ENCODE measurements at places on chromosomes 2 and 18.

DNA sequence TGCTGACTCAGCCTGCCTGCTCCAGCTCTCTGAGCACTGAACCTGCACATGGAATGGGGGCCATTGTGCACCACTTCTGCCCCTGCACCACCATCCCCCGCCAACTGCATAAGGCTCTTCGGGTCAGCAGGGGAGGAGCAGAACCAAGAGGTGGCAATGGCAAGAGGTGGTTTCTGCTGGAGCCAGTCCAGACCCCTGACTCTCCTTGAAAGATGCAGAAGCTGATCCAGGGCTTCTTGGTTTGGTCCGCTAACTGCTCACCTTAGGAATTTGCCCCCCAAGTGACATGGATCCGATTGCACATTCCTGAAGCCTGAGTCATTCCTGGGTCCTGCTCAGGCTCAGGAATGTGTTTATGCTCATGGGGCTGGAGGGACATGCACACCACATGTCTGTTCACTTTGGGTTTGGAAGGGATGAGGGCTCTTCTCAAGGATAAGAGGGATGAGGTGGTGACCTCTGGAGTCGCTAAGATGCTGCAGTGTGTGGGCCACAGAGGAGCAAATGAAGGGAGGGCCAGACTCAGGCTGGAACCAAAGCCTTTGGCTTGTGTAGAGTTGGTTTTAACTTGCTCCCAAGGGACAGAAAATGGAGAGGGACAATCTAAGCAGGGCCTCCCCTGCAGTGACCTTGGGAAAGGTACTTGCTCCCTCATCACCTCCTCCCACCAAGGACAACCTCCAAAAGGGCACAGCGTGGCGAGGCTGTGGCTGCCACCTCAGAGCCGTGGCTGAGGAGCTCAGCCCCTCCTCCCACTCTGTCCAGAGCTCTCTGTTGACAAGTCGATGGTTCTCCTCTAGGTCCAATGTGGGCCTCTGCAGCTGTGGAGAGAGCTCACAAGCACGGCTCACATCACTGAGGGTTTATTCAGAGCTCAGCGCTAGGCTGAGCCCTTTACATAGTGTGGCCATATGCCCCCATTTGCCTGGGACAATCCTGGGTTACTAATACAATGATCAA is 66.2 kb downstream of the HS1BP3 start:
- no peak for DNase-seq

GRCh38 chr2:27800856-27801255 is 29.3 kb downstream of the MRPL33 start:
- no peak for DNase-seq

- no peak for DNase-seq
Observed at GRCh38 chr2:220282236-220282635, 654.8 kb downstream of the SLC4A3 start.

DNA sequence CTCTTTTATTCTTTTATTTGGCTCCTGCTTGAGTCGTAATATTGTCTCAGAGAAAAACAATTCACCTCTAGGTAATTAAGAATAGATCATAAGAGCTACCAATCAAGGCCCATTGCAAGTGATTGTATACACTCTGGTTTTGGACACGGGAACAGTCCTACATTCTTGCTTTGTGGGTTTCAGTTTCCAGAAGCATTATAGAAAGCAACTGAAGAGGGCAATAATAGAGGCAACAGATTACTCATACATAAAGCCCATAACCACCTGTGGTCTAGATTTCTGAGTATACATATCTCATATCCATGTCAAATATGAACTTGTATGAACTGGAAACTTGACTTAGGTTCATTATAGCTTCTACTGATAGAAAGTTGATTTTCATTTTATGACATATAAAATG is 65.4 kb downstream of the DIS3L2 start:
- DNase-seq: no peak

DNA sequence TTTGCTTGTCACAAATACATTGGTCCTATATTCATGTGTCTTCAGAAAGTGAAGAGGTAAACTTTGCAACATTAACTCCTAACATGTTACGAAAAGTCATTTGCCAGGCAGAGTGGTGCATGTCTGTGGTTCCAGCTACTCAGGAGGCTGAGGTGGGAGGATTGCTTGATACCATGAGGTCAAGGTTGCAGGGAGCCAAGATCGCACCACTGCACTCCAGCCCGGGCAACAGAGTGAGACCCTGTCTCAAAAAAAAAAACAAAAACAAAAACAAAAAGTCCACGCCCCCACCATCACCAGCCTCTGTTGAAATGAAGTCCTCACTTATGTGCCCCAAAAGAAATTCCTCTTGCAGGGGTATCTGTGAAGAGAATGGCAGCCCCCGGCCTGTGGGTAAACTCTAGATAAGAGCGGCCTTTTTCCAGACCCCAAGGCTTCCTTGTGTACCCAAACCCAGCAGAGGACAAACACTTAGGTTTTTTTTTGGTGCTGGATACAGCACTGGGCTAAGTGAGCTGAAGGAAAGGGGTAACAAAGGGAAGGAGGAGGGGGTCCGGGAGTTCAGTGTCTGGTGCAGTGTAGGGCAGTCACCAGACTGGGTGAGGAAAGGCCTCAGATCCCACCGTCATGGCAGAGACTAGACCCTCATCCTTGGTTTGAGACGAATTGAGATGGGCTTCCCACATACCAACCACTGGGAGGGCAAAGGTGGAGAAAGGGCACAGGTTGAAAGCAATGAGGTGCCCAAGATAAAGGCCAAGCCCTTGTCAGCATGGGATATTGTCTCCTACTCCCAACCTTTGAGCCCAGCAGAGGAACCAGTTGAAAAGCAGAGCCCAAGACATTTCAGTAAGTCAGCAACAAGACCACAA is 19.2 kb downstream of the HSPD1 start:
- no peak for DNase-seq

- no peak for DNase-seq
Observed at GRCh38 chr2:127762441-127762840, 48.5 kb downstream of the WDR33 start.

- DNase-seq: no peak
Observed at GRCh38 chr2:133705287-133705686, 137.0 kb upstream of the NCKAP5 start.

- DNase-seq: no peak
Observed at GRCh38 chr18:69401972-69402532, 1.4 kb downstream of the DOK6 start.

GRCh38 chr2:227163998-227164762 is at the start of the genes COL4A3 and COL4A4:
TSS of gene COL4A3 (plus strand) at chr2:227164624. CDS start at chr2:227164727, 103 bp downstream.
TSS of gene COL4A4 (minus strand) at chr2:227164205. CDS start at chr2:227147483, 16,722 bp downstream.
- DNase-seq: no peak

DNA sequence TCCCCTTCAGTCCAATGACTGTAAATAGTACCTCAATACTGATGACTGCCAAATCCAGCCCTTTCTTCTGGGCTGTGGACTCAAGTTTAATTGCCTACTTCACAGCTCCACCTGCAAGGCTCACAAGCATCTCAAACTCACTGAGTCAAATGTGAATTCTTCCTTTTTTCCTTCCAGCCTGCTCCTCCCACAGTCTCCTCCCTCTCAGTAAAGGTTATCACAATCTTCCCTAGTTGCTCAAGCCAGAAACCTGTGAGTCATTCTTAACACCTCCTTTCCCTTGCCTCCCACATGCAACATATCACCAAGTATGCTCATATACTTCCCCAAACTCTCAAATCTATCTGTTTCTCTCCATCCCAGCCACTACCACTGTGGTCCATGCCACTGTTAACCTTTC is 3.7 kb upstream of the MFSD6 start:
- no peak for DNase-seq

DNA sequence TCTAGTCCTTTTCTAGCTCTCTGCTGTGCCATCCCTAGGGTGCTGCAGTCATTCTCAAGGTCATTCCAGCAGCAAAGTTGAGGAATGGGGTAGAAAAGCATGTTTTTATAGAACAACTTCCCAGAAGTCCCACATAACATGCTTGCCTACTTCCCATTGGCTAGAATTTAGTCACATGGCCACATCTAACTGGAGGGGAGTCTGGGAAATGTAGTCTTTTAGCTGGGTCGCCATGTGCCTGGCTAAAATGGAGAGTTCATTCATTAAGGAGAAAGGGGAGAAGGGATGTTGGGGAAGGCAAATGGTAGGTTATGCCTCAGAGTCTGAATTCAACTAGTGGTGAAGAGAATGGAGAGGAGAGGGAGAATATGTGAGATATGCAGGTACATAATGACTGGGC is 85.7 kb downstream of the SLC4A3 start:
- no peak for DNase-seq

GRCh38 chr2:143152637-143153036 is 23.4 kb downstream of the ARHGAP15 start:
- no peak for DNase-seq

- peak; percentile 52 for DNase-seq
Observed at GRCh38 chr2:224946895-224947294, 95.4 kb downstream of the DOCK10 start.

- no peak for DNase-seq
Observed at GRCh38 chr2:234649951-234650350, 153.1 kb upstream of the ARL4C start.

GRCh38 chr2:41414486-41415230 is 633.2 kb upstream of the PKDCC start:
- no peak for DNase-seq

GRCh38 chr2:150647943-150648342 is 160.5 kb upstream of the RND3 start:
- no peak for DNase-seq

DNA sequence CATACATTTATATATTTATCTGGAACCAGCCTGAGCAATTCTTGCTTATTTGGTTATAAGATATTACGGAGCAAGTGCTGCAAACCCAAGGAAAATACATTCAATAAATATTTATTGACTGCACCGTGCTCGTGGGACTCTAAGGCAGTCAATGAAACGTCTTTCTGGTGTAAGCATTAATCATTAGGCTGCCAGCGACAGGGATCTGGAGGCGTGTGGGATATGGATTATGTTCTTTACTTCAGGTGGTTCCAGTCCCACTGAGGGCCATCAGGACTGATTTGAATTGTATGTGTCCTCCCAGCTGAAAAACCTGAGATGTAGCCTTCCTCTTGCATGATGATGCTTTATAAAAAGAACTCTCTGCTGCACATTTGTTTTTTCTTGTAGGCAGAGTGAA is 75.4 kb downstream of the TACR1 start:
- DNase-seq: no peak

DNA sequence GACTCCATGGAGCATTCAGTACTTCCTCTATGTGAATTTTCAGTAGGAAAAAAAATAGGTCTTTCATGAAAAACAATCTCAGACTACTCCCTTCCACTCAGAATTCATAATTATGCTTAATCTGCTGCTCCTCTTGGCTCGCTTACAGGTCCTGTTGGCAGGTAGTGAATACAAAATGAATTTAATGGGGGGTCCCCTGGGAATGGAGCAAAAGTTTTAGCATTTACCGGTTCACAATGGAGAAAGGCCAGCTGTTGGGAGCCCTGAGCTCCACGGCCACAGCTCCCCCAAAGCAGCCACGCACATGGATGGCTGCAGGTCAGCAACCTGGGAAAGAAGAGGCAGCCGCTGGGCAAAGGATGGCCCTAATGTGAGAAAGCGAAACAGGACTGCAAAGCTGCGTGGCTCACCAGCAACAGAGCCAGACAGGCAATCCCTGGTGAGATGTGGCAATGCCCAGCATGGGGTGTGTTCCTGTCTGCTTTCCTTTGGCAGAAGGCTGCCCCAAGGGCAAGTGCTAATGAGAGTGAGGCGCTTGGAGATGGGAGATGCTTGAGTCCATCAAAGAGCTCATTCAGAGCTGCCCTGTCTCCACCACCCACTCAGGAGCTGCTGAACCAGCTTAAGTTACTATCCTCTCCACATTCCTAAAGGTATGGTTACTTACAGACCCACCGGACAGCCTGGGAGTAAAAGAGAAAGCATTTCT is 447.4 kb downstream of the EPHA4 start:
- no peak for DNase-seq

DNA sequence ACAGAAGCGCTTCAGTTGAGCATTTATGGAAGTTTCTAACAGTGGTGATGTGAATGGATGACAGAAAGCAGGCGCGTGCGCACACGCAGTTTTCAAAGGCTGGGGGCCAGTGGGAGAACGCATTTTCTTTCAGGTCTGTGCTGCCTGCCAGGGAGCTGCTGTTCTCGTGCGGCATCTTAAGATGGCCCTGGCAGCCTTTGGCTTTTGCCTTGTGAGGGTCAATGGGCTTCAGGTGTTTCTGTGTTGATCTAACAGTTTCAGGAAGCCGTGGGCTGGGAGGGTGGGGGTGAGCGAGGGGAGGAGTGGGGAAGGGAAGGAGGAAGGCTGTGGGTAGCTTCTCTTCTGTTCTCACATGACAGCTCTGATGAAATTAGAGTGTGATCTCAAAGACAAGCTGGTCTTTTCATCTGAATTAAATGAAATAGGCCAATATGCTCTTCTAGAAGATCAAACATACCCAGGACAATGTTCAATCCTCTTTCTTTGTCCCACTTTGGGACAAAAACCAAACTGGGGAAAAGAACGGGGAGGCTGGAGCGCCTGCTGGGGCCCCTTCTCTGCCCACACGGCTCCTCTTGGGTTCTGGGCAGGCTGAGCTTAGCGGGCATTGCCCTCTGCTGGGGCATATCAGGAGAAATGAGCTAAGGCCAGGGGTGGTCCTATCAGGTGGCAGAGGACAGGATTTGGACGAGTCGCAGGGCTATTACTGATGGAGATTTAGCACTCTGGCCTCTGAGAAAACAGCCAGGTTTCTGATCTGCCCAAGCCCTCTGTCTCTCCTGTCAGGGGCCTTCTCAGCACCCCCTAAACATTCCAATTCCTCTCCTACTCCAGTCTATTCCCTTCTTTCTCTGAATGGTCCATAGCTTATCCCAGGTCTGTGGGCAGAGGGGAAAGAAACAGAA is 126.2 kb upstream of the LGALSL start:
- peak; percentile 33 for DNase-seq

DNA sequence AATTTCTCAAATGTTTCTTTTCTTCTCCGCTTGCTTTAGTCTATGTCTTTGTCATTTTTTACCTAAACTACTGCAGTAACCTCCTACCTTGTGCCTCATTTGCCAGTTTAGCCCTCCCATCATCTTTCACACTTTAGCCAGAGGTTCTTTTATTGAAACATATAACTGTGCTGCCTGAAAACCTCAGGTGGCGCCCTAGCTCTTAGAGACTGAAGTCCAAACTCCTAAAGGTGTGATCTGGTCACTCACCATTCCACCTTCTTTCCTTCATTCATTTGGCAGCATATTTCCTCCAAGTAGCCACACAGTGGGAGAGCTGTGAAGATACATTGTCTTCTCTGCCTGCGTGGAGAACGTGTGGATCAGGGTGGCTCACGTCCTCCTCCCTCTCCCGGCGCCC is 98.2 kb upstream of the MAPRE2 start:
- DNase-seq: no peak

- DNase-seq: no peak
Observed at GRCh38 chr2:55856936-55857335, 66.6 kb downstream of the EFEMP1 start.

DNA sequence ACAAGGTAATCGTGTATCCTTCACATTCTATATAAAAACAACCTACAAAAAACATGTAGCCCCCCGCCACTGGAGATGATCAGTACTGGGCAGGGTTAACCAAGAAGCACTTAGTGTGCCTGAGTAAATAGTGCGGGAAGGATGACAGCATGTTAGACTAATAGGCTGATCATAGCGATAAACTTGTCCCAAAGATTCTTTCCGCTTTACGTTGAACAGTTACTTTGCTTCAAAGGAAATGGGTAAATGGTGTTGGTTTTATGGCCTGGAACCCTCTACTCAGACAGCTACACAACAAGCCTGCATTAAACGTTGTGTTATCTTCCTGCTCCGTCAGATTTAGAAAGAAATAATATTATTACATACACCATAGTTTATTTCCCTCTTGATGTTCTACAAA is 67.7 kb downstream of the CTAGE1 start:
- DNase-seq: no peak
